ENCODE measurements at places on chromosomes 16 and 17. TPM values are rescaled to one million over a fixed set of nuclear protein-coding genes. Genes with fewer than 3 reads are reported as not detected.

DNA sequence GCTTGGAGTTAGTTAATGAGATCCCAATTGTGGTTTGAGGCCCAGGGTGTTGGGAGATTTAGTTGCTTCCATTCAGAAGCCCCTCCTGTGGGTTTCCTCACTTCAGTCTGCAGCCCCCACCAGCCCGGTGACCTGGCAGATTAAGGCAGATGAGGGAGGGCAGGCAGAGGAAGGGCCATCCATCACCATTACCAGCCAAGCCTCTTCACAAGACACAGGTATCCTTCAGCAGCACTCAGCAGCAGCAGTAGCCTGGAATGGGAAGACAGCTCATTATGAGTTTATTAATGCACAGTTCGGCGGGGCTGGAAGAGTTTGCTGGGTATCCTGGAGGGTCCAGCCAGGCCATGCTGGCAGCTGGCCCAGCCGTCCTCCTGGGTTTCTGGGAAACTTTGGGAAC is 90.0 kb upstream of the GPRC5B start:
- DNase-seq = no peak

GRCh38 chr17:28698253-28698941 is 13.3 kb downstream of the PROCA1 start:
- no peak for DNase-seq

DNA sequence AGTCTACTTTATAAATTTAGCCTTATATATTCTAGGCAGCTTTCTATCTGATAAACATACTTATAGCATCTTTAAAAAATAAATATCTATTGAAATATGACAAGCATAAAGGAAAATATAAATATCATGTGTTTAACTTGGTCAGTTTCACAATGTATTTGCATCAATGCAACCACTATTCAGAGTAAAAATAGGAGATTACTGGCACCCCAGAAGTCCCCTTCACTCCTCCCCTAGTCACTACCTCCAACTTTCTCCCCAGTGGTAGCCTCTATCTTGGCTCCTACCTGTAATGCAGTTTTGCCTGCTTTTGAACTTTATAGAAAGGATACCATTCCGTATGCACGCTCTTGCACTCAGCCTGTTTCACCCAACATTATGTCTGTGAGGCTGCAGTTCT is 3.2 kb upstream of the NOD2 start:
- DNase-seq = no peak

- DNase-seq = no peak
Measured at GRCh38 chr17:49015924-49016774, 19.0 kb downstream of the IGF2BP1 start.

DNA sequence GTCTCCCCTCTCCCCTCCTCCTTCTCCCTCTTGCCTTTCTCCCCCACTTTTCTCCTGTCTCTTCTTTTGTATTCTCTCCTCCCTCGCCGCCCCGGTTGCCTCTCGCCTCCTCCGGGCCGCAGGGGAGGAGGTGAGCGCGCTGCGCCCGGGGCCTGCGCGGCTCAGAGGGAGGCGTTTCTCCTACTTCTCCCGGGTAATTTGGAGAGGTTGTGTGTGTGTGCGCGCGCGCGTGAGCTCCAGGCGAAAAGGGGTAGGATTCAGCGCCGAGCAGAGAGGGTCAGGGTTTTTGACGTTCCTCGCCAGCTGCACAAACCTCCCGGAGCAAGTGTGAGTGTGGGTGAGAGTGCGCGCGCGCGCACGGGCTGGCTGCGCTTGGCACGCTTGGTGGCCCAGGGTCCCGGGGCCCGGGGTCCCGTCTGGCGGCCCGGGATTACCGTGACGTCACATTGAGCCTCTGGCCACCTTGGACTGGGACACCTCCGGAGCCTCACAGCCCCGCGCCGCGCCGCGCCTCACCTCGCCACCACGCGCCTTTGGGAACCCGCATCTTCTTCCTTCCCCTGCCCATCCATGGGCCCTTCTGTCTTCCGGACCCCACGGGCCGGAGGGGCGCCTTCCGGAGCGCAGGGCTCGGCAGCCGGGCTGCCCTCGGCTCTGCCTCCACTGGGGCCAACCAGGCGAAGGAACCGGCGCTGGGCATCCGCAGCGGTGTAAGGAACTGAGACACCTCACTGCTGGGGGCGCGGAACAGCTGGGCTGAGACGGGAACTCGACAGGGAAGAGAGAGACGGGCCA is 479 bp downstream of the IRX6 start:
- no peak for DNase-seq

DNA sequence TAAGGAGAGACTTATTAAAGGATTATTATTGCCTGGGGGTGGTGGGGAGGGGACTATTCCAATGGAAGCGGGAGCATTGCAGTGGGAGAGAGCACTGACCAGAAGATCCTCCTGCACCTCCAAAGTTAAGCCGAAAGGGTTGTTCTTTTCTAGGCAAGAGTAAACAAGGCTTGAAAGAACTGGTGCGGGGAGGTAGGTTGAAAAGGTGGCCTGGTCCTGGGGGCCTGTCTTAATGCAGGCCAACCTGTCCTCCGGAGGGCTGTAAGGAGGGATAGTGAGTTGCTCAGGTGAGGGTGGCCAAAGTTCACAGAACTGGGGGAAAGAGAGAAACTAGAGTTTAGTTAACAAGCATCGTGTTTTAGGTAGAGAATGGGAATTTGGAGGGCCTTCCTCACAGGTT is 65.3 kb downstream of the RAB11FIP4 start:
- DNase-seq = no peak

DNA sequence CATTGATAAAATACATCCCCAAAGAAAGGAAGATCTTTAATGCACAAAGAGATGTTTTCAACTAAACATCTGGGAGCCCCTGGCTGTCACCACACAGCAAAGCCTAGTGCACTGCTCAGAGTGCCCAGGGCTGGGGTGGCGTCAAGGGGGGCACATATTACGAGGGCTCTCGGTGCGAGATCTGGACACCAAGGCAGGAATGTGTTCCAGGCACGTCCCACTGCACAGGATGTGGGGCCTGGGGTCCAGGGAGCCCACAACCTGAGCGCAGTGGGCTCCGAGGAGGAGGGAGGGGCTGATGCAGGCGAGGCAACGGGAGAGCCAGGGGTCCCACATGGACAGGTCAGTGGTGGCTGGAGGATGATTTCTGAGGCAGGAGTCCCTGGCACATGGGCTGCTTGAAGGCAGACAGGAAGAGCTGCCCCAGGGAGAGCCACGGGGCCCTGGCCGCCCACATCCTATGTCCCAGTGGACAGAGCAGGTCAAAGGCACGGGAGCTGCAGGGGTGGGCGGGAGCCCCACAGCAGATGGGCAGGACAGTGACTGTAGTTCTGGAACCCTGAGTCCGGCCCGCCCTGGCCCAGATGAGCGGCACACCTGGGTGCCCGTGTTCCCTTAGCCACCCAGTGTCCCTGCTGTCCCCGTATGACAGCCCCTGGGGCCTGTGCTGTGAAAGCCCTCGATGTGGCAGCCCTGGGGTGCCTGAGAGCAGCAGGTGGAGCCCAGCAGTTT is 56.4 kb downstream of the ZNF778 start:
- no peak for DNase-seq

DNA sequence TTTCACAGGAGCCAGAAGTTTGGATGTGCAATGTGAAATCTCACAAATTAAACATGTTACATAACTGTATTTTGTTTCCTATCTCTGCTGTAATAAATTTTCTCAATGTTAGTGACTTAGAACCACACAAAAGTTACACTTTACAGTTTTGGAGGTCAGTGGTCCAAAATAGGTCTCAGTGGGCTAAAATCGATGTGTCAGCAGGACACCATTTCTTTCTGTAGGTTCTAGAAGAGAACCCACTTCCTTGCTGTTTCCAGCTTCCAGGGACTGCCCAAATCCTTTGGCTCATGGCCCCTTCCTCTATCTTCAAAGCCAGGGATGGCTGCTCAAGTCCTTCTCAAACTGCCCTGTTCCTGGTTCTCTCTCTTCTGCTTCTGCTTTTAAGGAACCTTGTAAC is 252.7 kb downstream of the WWOX start:
- DNase-seq = no peak

- DNase-seq = no peak
Measured at GRCh38 chr17:15289285-15290183, 24.4 kb upstream of the PMP22 start.

DNA sequence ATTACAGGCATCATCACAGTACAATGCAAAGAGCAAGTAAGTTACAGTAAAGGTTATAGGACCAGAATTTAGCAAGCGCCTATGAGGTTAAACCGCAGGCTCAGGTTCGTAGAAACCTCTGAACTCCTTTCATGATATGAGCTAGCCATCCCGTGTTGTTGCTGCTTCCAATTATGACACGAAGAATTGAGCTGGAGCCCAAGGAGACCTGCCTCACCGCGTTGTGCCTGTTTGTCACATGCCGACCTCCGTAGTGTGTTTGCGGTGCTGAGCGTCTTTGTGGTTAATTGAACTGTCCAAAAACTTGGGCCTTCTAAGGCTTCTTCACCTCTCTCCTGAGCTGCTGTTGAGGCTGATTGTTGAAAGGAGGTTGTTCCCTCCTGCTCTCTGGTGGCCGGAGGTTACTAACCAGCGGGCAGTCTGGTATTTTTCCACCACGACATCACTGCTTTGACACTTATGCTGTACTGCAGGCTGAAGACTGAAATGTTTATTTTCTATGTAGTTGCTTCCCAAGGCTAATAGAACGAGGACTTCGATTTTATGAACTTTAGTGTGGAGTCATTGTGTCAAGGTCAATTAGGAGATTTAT is 67.5 kb downstream of the SEC14L1 start:
- peak; percentile 40 for DNase-seq

DNA sequence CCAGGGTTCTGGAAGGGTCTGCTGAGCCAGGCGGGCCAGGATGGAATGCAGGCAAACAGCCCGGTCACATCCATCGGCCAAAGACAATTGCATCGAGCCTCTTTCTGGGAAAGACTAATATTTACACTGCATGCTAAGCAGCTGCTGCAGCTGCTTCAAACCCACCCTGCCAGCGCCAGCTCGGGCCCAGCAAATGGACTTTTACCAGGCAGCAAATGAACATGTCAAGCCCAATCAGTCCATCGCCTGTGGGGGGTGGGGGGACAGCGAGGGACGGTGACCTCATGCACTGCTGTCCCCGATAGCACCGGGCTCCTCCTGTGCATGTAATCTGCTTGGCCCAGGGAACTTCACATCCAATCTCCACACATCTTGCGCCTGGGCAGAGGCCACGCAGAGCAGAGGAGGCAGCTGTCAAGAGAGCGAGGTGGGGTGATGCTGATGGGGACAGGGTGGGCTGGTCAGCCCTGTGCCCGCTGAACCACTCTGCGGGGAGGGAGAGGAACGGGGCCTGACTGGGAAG is 39.4 kb upstream of the CDH5 start:
- DNase-seq = peak; percentile 87

DNA sequence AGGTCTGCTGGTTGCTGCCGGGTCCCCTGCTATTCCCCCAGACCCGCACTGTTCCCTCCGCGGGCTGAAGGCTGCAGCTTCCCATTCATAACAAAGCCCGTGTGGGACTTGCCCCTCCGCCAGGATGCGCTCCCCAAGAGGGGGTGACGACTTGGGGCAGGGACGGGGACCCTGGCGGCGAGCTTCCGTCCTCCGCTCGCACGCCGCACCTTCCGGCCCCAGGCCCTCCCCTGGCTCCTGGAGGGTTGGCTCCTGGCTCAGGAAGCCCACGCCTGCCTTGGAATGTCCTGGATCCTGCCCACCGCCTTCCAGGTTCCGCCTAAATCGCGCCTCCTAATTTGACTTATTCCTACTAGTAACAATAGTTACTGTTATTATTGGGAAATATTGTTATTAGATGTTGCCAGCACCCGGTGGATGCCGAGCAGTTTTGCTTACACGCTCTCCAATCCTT is 1.1 kb upstream of the TFAP4 start:
- peak; percentile 83 for DNase-seq

GRCh38 chr16:17149904-17150483 is 320.8 kb downstream of the XYLT1 start:
- no peak for DNase-seq

DNA sequence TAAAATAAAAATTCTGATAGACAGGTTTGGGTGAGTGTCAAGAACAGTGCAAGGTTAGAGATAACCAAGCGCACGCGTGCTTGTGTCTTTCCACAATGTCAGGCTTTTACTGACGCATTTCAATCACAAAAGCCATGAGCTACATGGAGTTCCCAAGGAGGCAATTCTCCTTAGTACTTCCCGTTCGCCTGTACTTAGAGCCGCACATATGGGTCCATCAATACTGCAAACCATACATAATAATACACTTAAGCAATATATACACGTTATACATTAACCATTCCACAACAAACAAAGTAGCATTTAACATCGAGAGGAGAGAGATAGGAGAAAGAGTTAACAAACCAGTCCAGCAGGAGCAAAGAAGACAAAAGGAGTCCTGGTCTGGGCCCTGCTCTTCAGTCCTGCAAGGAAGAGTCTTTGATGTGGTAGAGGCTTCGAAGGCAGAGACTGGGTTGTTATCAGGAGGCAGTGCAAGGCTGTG is 11.9 kb upstream of the GPRC5C start:
- DNase-seq = no peak

- DNase-seq = no peak
Measured at GRCh38 chr16:10683170-10683569, 11.6 kb downstream of the TEKT5 start.

The KRTAP9-8 gene
- not detected for total RNA-seq

The KRTAP2-1 gene
- not detected for total RNA-seq

The DLX4 gene
- total RNA-seq = 0.23 TPM

The CIBAR2 gene
- not detected for total RNA-seq

The ABCC11 gene
- total RNA-seq = 0.26 TPM

The HOXB1 gene
- not detected for total RNA-seq
